HCT116 (cell line): ENCODE measurements at places on chromosomes 7 and 10. TPM values are rescaled to one million over a fixed set of nuclear protein-coding genes. Genes with fewer than 3 reads are reported as not detected.

DNA sequence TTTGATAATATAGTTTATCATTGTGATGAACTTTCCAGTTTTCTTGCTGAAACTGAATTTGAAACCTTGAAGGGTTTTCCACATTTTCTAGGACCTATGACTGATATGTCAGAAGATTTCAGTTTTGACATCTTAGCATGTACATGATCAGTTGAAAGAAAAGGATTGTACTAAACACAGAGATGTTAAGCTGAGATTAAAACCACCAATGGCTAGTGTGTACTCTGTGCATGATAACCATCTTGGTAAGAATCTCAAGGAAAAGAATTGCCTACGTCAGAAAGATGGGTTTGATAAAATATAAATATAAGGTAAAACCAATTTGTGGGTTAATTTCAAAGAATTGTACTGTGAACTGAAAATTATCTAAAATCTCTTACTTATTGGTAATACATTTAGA, 776.4 kb downstream of the GATA3 start:
- no peak overlapping the region for H3K4me3 ChIP-seq

DNA sequence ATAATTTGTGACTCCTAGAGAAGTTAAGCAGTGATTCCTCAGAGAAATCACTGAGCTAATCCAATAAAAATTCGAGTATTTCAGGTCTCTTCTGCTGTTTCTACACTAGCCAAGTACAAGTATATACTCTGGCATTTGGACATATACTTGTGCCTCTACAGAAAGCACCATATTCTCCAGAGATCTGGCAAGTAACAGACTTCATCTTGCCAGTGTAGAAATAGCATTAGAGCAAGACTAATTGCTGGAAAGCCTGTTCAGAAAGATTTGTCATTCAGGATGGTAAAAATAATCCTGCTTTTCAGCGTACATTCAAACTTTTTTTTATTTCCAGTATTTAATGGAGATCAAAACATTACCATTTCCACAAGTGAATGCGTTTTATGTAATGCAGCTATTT, 410.8 kb upstream of the ETV1 start:
- H3K4me3 ChIP-seq: no peak overlapping the region
- no peaks in the 10 kb centered on the region for H3K27me3 ChIP-seq
- no peak for DNase-seq
- no peak overlapping the region for H3K27ac ChIP-seq
- no peaks in the 10 kb centered on the region for H3K4me1 ChIP-seq

DNA sequence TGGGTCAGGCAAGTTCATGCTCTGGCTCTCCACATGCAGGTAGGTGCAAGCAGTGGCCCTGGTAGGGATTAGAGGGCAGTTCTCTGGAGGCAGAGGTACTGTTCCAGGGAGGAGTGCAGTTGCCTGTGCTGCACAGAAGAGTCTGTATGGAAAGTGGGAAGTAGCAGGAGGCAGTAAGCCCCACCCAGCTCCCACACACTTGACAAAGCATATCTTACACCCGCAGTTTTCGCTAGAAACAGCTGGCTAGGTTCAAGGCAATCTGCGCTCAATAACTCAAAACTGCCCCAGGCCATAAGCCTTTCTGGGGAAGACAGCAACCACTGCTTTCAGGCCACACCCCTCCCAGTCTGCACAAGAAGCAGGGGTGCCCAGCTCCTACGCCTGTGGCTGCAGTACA, 33.1 kb upstream of the ARMC3 start:
- no peaks in the 10 kb centered on the region for H3K4me1 ChIP-seq
- H3K27ac ChIP-seq: no peak overlapping the region
- no peak for DNase-seq
- H3K4me3 ChIP-seq: no peak overlapping the region
- H3K36me3 ChIP-seq: no peaks in the 10 kb centered on the region

The MUC12 gene
- 0.64 TPM for total RNA-seq

- H3K4me3 ChIP-seq: no peak overlapping the region
- H3K27ac ChIP-seq: no peak overlapping the region
- no peaks in the 10 kb centered on the region for H3K27me3 ChIP-seq
- no peaks in the 10 kb centered on the region for H3K4me1 ChIP-seq
- H3K36me3 ChIP-seq: no peaks in the 10 kb centered on the region
- no peak for DNase-seq
Measured at GRCh38 chr10:5532618-5533097, 7.9 kb downstream of the CALML3 start.

- no peak overlapping the region for H3K4me3 ChIP-seq
- H3K36me3 ChIP-seq: no peaks in the 10 kb centered on the region
- no peaks in the 10 kb centered on the region for H3K27me3 ChIP-seq
- no peak for DNase-seq
Measured at GRCh38 chr7:34357068-34357467, 300.9 kb upstream of the NPSR1 start.

DNA sequence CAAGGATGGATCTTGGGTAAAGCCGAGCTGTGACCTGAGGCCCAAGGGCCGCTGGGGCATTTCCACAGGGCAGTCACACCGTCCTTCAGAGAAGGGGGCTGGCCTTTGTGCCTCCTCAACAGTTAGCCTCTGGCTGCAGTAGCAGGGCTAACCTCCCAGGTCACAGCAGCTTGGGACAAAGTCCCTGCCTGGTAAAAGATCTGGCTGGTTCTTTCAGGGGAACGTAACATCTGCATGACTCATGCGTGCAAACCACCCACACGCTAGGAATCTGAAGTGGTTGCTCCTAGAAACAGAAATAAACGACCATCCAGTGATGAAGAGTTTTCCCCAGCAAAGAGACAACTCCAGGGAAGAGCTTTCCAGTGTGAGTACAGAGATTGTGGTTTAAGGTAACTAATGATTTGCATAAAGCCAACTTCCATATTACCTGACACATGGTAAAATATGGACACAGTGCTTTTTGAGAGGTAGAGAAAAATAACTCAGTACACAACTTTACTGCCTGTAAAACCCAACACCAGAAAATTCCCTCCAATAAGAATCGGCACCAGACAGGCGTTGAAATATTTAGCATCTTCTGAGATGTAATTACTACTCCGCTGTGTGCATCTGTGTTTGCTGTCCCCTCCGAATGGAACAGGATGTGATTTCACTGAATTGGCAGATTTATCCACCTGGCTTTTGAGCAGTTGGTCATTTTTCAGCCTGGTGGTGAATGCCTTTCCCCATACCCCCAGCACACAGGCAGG, 84.9 kb upstream of the ADRB1 start:
- H3K4me1 ChIP-seq: peaks cover 43% of the 10 kb centered on the region
- peak overlapping the region; percentile 48 for H3K27ac ChIP-seq
- H3K36me3 ChIP-seq: no peaks in the 10 kb centered on the region
- DNase-seq: peak; percentile 82

DNA sequence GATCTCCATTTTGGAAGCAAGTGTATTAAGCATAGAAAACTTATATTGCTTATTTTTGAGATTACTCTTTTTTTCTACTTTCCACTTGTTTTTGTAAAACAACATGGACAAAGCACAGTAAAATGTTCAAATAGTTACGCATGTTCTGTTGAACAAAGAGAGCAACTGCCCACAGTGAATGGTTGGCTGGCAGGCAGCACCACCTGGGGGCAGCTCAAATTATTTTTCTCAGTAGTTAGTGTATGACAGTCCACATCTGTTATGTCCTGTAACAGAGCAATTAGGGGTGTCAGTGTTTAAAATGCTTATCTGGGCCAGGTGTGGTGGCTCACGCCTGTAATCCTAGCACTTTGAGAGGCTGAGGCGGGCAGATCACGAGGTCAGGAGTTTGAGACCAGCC, 46.1 kb upstream of the CACUL1 start:
- no peak overlapping the region for H3K27ac ChIP-seq
- H3K4me1 ChIP-seq: no peaks in the 10 kb centered on the region
- H3K36me3 ChIP-seq: no peaks in the 10 kb centered on the region
